Ascending aorta (tissue), 2 donors: ENCODE measurements at places on chromosomes 5 and 9.

- DNase-seq: no peak
These were observed 35.8 kb upstream of the PLPP1 start for GRCh38 chr5:55570570-55570969.

DNA sequence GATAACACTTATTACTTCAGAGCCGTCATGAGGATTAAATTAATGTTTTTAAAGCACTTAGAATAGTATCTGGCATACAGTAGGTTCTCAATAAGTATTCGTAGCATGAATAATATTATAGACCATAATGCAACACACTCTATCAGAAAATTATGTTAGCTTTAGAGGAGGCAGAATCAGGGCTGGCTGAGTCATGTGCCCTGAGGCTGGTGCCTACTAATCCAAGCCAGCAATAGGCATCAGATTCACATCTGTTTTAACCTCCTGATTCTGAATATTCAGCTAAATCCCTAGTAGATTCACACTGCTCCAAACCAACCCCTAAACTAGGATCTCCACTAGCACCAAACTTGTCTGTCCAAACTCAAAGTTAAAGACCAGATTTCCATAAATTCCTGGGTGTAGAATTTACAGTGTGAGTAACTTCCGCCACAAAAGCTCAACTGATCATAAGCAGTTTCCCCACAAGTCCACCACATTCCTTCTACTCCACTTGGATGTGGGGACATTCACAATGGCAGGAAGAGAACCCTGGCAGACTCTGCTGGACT, 170.0 kb upstream of the DAPK1 start:
- DNase-seq: no peak

DNA sequence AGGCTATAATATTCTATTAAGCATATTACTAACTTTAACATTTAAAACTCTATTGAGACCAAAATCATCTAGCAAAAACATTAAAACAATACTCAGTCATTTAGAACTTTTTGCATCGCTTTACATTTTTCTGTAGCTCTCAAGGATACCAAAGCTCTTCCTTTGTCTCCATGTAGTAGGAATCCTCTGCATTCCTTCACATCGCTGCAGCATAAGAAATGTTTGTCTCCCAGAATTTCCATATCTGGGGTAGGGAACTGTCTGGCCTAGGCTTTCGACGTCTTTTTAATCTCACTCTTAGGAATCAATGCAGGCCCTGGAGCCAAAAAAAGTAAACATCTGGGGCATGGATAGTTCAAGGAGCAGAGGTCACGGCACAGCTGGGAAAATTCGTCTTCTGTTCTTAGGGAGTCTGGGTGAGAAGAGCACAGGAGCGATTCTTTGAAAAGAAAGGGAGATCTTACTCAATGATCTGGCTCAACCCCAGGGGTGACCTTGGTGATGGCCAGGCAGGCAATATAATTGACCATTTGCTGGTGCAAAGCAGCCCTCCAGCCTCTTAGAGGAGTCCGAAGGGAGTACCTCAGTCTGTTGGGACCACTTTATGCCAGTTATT, 23.2 kb upstream of the RAI14 start:
- no peak for DNase-seq

DNA sequence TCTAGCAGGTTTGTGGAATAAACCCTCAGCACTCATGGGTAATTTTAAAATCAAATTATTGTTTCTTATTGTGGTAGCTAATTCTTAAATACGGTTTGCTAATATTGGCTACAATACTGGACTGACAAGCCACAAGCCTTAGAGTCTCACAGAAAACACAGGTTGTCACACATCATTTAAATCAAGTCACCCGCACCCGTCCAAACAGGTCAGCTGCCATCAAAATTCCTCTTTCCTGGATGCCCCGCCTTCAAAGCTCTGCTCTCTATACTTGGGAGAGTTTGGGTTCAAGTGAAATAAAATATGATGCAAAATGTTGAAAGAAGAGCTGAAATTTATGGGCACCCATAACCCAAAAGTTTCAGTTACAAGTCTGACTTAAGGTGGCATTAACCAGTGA, 12.3 kb upstream of the SUSD1 start:
- no peak for DNase-seq

GRCh38 chr9:112408275-112408674, 28.4 kb downstream of the HSDL2 start:
- DNase-seq: no peak

- DNase-seq: no peak
These were observed 172.8 kb downstream of the ENTREP1 start for GRCh38 chr9:69497816-69498215.

GRCh38 chr9:71490810-71491209, 277.5 kb downstream of the CEMIP2 start:
- no peak for DNase-seq

- DNase-seq: no peak
These were observed 55.3 kb downstream of the ERAP1 start for GRCh38 chr5:96752341-96753016.

- DNase-seq: no peak
These were observed 559.8 kb downstream of the HINT1 start for GRCh38 chr5:130605234-130605633.

- DNase-seq: no peak
These were observed 14.6 kb downstream of the PAEP start for GRCh38 chr9:135575995-135576631.

DNA sequence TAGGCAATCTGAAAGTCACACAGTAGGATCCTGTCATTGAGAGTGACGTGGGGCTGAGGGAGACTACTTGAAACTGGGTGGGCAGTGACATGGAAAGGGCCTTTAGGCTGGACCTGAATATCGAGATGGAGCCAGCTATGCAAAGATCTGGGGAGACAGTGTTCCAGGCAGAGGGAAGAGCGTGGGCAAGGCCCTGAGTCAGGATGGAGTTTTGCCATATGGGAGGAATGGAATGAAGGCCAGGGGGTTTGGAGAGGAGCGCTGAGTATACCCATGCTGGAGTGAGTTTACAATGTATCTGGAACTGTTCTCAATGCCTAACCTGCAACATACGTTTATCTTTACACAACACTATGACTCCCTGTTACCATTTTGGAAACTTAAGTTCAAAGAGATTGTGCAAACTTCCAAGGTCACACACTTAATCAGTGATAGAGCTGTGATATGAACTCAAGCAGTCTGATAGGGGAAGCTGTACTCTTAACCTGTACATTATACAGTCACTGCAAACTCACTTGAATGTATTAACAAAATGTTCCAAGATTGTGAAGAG, 33.5 kb downstream of the INSYN2B start:
- no peak for DNase-seq

DNA sequence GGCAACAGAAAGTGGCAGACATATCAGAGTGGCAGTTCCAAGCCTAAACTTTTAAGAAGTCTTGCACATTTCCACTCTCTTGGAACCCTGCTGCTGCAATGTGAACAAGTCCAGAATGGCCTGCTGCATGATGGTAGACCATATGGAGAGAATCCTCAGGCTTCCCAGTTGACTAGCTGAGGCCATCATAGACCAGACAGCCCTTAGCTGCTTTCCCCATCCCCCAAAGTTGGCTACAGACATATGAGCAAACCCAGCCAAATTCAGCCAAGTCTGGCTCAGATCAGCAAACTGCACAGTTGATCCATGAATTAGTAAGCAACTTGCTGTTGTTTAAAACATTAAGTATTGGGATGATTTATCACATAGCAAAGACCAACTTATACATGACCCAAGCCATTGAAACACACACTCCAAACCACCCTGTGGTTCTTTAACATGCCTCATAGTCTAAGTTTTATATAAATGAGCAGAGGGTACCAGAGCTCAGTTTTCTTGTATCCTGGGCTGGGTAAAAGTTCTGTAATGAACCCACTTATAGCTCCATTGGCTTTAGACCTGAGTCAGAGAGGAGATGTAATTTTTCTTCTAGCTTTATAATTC, 19.9 kb downstream of the PPP3R2 start:
- no peak for DNase-seq

DNA sequence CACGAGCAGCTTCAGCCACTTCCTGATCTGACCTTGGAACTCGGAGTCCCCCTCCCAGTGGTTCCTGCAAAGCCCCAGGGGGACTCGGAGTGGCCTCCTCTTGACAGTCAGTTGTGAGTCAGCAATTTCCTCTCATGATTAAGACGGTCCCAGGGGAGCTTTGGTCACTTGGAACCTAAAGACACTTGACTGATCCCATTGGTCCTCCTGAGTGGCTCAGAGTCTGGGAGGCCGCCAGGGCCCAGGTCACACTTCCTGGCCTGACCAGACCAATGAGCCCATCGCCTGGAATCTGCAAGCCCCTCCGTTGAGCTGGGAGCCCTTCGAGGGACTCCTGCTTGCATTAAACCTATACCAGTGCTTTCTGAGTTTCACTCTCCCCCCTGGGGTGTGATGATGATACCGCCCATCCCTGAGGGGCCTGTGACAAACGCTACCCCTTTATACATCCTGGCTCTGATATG, 29.1 kb downstream of the TSPAN17 start:
- DNase-seq: no peak

DNA sequence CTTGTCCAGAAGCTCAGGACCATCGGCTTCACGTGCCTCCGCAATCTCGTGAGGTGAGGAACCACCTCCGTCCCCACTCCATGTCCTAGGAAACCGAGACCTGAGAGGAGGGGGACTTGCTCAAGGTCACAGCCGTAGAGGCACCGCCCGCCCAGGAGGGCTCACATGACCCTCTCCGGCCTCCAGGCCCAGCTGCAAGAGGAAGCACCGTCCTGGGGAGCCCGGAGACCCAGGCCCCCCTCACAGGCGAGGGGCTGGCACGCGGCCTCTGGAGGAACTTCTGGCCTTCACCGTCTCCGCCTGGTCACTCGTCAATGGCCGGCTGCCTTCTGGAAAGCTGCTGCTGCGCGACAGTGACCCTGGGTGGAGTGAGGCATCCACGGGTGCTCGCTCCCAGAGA, 24.2 kb downstream of the FAM78A start:
- DNase-seq: no peak

DNA sequence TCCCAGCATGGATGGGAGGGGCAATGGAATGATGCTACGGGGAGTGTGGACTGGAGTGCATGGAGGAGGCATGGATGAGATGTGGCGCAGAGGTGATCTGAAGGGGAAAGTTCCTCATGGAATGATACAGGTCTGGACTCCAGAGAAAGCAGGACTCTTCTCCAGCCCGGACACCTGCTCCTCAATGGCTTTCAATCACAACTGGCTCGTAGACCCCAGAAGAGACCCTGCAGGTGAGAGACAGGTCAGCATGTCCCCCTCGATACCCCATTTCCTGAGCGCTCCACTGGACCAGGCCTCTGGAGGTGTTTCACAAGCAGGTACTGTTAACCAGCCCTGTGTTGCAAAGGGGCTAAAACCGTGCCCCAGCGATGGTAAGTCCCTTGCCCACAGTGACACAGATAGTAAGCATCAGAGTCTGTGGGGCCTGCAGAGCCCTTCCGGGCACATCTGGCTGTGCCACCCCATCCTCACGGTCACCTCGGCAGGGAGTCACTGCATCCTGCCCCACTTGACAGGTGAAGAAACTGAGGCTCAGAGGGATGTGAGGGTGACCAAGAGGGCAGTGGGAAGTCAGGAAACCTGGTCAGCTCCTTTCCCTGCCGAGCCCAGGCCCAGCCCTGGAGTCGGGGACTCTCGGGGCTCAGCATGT, 5.5 kb upstream of the DPM2 start:
- no peak for DNase-seq

DNA sequence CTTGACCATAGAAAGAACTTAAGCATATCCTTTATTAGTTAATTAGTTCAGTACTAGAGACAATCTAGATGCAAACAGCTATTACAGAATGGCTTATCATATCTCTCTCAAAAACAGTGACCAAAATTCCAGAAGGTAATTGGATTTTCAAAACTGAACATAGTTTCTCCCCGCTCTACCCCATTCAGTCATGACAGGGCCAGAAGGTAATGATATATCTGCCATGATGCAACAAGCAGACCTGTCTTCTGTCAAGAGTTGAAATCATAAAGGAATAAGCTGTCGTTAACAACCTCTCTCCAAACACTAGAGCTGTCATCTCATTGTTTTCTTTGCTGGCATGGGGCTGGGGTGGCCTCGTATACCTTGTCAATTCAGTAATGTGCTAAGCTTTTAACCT, 200.5 kb upstream of the POU5F2 start:
- no peak for DNase-seq

GRCh38 chr5:140253985-140254384, 48.9 kb downstream of the PFDN1 start:
- DNase-seq: no peak

GRCh38 chr9:109753308-109753707, 26.7 kb upstream of the PALM2AKAP2 start:
- DNase-seq: no peak

DNA sequence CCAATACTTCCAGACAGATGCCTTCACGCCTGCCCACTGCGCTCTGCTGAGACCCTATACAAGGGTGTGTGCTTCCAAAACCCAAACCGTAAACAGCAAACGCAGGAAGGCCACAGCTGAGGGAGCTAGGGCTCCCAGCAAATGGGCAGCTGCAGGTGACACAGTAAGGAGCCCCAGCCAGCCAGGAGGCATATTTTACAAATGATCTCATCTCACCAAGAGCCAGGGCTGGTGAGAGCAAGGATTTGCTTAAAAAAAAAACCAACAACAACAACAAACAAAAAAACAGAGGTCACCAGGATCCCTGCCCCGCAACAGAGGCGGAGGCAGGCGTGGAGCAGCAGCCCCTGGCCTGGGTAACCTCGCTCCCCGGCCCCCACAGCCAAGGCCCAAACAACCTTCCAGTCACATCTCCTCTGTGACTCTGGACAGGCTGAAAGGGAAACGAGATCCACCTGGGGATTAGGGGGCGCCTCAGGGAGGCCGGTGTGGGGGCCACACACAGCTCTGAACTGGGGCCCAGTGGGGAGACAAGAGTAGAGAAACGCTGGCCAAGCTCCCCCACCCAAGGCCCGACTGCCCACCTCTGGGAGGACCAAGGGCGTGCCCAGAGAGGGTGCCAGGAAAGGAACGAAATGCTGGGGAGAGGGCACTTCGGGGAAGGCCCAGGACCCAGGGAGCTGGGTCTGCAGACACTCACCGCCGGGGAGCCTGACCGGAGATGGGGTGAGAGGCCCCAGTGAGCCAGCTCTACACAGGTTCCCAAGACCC, 3.3 kb downstream of the NACC2 start:
- DNase-seq: no peak

- DNase-seq: no peak
These were observed 199.3 kb upstream of the ACTBL2 start for GRCh38 chr5:57681942-57682341.

DNA sequence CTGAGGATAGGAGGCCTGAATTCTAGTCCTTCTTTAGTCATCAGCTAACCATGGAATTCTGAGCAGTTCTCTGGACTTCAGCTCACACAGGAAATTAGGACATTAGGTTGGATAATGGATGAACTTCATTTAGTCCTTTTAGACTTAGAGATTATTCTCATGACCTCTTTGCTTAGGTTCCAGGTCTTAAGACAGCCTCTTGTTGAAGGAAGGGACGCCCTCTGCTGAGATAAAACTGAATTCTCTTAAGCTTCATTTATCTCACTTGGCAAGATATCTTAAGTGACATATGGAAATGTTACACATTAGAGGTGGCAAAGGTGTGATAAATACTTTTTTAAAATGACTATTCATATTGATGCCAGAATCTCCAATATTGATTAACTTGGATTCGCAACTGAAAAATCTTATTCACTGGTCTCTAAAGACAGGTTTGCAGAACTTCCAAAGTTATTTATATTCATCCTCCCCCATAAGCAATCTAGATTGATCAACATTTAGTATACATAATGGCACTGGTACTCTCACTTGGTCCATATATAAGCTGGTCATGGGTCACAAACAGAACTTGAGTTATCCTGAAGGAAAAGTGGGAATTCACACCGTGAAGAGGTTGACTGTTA, 16.9 kb upstream of the ZNF366 start:
- DNase-seq: no peak
